Keratinocyte (primary cell): ENCODE measurements at places on chromosomes 3 and 15. TPM values are rescaled to one million over a fixed set of nuclear protein-coding genes. Genes with fewer than 3 reads are reported as not detected.

GRCh38 chr3:56976651-56977560, 83.6 kb upstream of the SPATA12 start:
- no peak for DNase-seq

DNA sequence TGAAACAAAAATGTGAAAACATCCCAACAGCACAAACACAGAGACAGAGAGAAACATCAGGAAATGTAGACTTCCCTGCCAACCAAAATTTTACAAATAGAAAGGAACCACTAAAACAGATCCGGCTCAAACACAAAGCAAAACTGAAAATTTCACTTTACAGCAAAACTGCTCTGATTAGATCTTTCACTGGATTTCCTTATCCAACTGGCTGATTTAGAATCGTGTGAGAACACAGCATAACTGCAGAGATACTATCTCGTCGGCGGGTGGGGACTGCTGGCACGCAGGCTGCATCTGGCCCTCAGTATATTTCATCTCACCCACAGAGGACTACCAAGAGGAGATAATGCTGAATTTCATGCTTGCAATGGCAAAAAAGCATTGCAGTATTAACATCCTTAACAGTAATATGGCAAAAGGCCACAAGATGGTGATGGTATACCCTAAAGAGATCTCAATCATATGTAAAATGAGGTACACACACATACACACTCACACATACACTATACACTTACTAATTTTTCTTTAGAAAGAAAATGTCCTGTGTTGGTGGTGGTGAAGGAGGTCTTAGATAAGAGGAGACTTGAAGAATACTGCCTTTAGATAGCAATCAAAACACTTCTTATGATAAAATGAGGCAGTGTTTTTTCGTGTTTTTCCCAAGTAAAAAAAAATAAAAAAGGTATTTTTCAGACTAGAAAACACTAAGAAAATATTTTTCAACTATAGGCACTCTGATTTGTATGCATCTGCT, 10.6 kb upstream of the LEO1 start:
- no peak for DNase-seq

DNA sequence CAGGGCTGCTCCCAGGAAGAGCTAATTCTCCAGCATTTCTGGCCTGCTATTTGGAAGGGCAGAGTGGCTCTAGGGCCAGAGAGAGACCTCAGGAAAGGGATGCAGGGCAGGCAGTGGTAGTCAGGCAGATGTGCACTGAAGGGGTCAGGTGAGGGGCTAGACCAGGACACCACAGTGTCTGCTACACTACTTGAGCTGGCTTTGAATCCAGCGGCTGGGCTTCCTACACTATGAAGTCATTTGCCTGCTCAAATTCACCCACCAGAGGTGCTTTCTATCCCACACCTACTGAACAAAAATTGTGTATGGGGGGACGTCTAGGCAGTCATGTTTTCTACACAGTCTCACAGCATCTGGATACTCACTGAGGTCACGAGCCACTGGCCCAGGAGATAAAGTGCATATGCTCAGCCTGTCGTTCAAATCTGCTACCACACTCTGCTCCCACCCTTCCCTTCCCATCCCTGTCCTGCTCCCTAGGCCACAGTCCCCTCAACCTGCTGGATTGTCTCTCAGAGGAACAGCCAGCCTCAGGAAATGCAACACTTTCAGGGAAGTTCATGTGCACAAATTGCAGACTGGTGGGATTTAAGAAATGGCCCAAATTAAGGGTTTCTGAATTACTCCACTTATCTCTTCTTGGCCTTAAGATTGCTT, 49.9 kb upstream of the SLC6A11 start:
- no peak for DNase-seq

DNA sequence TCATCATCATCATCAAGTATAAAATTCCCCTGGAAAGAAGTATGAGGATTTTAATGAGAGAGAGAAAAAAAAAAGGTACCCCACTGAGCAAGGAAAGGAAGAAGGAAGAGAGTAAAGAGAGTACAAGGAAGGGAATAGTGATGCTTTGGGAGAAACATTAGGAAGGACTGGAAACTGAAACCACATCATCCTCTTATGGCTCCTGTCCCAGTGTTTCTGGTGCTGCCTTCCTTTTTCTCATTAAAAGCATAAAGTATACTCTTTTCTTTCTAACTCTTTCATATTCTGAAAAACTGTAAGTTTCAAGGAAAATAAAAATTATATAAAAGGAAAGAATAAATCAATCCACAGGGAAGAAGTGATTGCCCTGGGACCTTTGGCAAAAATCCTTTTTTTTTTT, 616.4 kb upstream of the CBLB start:
- DNase-seq, result no peak

GRCh38 chr3:73813291-73813690, 188.6 kb upstream of the PDZRN3 start:
- no peak for DNase-seq

GRCh38 chr3:124529826-124530571, 200.3 kb upstream of the UMPS start:
- DNase-seq, result no peak

- DNase-seq, result no peak
Measured at GRCh38 chr15:46365572-46365971, 730.7 kb downstream of the SQOR start.

GRCh38 chr3:16825617-16826204, 59.0 kb upstream of the PLCL2 start:
- no peak for DNase-seq

- DNase-seq, result no peak
Measured at GRCh38 chr3:66473181-66473580, 27.6 kb downstream of the LRIG1 start.

DNA sequence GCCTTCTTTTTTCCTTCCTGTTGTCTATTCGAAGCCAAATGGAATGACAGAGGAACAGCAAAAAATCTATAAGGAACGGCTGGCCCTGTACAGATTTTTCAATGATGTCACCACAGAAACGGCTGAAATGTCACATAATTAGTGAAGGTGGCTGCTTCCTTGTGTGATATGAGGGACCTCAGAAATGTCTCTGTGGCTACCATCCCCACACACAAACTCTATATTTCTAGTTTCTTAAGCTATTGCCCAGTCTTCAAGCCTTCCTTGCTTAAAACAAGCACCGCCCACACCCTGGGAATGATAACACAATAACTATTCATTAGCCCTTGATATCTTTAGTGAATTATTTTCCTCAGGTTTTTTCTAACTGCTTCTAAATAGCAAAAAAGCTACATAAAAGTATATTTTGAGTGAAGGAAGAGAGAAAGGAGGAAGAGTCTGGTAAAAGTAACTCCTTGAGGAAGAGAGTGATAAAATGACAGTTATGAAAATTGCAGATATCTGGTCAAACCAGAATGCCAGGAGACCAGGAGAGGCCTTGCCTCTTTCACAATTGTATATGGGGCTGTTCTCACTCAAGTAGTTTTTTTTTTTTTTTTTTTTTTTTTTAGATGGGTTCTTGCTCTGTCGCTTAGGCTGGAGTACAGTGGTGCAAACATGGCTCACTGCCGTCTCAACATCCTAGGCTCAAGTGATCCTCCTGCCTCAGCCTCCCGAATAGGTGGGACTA, 38.7 kb downstream of the FMN1 start:
- no peak for DNase-seq

DNA sequence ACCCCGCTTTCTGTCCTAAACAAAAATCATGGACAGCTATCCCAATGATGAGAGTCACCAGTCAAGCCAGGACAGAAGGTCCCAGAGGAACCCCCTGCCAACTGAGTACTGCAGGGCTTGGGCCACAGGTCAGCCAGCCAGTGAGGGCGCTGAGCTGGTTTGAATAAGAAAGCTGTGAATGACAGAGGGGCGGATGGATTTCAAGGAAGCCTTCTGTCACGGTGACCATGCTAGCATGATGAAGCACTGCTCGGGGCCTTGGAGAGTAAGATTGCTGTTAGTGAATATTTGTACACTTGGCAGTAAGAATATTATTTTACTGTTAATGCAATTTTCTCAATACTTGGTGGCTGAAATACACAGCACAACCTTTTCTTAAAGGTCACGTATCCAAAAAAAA, 734.0 kb upstream of the NR2F2 start:
- no peak for DNase-seq

- DNase-seq, result no peak
Measured at GRCh38 chr3:141231952-141232823, 563 bp downstream of the PXYLP1 start.

- no peak for DNase-seq
Measured at GRCh38 chr15:57223887-57224286, 152.4 kb upstream of the CGNL1 start.

Gene A4GNT
- polyA plus RNA-seq, result not detected in 3 replicates

Gene COMMD2
- polyA plus RNA-seq, result 36.1 to 51.0 TPM (median 46.0 TPM) in 3 replicates

Gene DNAH12
- polyA plus RNA-seq, result 0.10 TPM in 1 of 3 replicates, not detected in the others

Gene SNX33
- polyA plus RNA-seq, result 21.7 to 32.5 TPM (median 27.0 TPM) in 3 replicates

Gene WDR48
- polyA plus RNA-seq, result 14.9 to 29.7 TPM (median 20.2 TPM) in 3 replicates

Gene TMIE
- 0.04 to 0.07 TPM in 2 of 3 replicates, not detected in the other for polyA plus RNA-seq

Gene RARB
- polyA plus RNA-seq, result 0.03 to 0.18 TPM (median 0.06 TPM) in 3 replicates

Gene PLA1A
- polyA plus RNA-seq, result 0.08 TPM in 1 of 3 replicates, not detected in the others

Gene SLC6A1
- not detected in 3 replicates for polyA plus RNA-seq

Gene ONECUT1
- polyA plus RNA-seq, result not detected in 3 replicates
